Suprapubic skin (tissue), 4 donors: ENCODE measurements at places on chromosomes 6 and 20. TPM values are rescaled to one million over a fixed set of nuclear protein-coding genes. Genes with fewer than 3 reads are reported as not detected.

GRCh38 chr20:39983655-39984054 is 705.4 kb downstream of the MAFB start:
- no peaks in the 10 kb centered on the region for H3K36me3 ChIP-seq
- no peak overlapping the region for H3K27ac ChIP-seq
- no peak overlapping the region for H3K4me3 ChIP-seq
- peaks cover 23% of the 10 kb centered on the region for H3K4me1 ChIP-seq
- DNase-seq, result no peak

- H3K27ac ChIP-seq, result no peak overlapping the region
- H3K4me1 ChIP-seq, result peaks cover 14% of the 10 kb centered on the region
- H3K4me3 ChIP-seq, result no peak overlapping the region
- H3K36me3 ChIP-seq, result no peaks in the 10 kb centered on the region
- DNase-seq, result no peak
These were observed 191.6 kb upstream of the THBS2 start for GRCh38 chr6:169445227-169445626.

DNA sequence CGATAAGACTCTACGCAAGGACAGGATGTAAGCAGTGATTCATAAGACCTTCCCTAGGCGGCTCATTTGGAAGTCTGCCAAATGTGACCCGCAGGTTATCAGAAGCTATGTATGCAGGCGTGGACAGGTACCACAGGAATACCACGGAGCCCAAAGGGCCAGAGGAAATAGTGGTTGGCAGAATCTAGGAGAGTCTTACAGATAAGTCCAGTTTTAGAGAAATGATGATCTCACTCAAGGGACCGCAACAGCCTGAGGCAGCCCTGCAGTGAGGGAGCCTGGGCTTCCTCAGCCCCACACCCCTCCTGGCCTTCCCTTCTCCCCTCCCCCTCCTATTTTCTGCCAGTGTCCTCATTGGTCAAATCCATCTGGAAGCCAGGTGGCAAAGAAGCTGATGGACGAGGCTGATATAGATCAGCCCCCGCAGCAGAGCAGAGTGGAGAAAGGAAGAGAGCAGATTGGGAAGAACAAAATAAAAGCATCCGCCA is 110.6 kb downstream of the FNDC1 start:
- DNase-seq, result no peak
- no peaks in the 10 kb centered on the region for H3K36me3 ChIP-seq
- no peaks in the 10 kb centered on the region for H3K4me1 ChIP-seq
- H3K27me3 ChIP-seq, result no peaks in the 10 kb centered on the region
- H3K27ac ChIP-seq, result no peak overlapping the region

- H3K36me3 ChIP-seq, result no peaks in the 10 kb centered on the region
- peak overlapping the region; percentile 2 for H3K4me3 ChIP-seq
- H3K27ac ChIP-seq, result no peak overlapping the region
- H3K27me3 ChIP-seq, result no peaks in the 10 kb centered on the region
These were observed 528 bp downstream of the NHSL1 start for GRCh38 chr6:138498629-138499302.

DNA sequence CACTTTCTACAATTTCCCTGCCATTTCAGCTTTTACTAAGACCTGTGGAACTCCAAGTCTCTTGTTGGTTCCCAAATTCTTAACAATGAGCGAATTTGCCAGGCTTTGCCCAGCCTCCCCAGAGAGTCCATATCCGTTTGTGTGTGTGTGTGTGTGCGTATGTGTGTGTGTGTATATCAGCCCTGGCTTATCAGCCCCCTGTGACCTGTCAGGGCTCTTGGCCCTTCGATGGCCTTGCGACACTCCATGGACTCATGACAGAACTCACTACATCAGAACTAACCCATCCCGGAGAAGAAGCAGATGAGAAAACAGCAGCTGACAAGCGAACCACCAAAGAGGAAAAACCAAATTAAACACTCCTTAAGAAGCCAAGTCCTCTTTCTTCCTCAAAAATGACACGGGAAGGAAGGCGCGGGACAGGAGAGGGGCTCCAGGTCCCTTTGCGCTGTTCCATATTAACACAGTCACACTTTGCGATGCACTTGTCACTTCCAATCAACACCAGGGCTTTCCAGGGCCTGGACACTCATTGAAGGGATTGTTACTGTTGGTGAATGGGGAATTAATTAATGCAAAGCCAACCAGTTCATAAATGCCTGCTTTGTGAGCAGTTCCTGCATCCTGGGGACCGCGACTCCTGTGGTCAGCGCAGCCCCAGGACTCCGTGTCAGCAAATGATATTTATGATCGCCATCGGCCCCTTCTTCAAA is 524.0 kb downstream of the CD83 start:
- H3K4me1 ChIP-seq, result peaks cover 17% of the 10 kb centered on the region
- no peak for DNase-seq
- no peak overlapping the region for H3K27ac ChIP-seq

DNA sequence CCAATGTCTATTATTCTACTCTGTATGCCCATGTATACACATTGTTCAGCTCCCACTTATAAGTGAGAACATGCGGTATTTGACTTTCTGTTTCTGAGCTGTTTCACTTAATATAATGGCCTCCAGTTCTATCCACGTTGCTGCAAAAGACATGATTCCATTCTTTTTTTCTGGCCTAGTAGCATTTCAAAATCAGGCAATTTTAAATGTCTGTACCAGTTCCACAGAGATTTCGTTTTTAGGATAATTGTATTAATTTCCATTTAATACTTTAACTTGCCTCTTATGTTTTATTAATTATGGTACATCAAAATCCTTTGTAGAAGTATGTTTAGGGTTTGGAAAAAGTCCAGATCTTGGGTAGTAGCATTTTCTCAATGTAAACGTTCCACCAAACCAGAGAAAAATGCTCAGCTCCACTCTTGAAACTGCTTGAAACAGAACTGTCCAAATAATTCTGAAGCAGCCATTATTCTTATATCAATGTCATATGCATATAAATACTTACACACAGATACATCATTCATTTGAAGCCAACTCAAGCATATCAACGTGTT is 42.6 kb upstream of the PLEKHG1 start:
- H3K4me1 ChIP-seq, result no peaks in the 10 kb centered on the region
- H3K27me3 ChIP-seq, result no peaks in the 10 kb centered on the region
- H3K4me3 ChIP-seq, result no peak overlapping the region
- H3K36me3 ChIP-seq, result no peaks in the 10 kb centered on the region
- no peak overlapping the region for H3K27ac ChIP-seq

- H3K4me3 ChIP-seq, result no peak overlapping the region
- no peaks in the 10 kb centered on the region for H3K27me3 ChIP-seq
- no peaks in the 10 kb centered on the region for H3K36me3 ChIP-seq
- H3K27ac ChIP-seq, result no peak overlapping the region
These were observed 522.5 kb downstream of the EPM2A start for GRCh38 chr6:145212813-145213212.

DNA sequence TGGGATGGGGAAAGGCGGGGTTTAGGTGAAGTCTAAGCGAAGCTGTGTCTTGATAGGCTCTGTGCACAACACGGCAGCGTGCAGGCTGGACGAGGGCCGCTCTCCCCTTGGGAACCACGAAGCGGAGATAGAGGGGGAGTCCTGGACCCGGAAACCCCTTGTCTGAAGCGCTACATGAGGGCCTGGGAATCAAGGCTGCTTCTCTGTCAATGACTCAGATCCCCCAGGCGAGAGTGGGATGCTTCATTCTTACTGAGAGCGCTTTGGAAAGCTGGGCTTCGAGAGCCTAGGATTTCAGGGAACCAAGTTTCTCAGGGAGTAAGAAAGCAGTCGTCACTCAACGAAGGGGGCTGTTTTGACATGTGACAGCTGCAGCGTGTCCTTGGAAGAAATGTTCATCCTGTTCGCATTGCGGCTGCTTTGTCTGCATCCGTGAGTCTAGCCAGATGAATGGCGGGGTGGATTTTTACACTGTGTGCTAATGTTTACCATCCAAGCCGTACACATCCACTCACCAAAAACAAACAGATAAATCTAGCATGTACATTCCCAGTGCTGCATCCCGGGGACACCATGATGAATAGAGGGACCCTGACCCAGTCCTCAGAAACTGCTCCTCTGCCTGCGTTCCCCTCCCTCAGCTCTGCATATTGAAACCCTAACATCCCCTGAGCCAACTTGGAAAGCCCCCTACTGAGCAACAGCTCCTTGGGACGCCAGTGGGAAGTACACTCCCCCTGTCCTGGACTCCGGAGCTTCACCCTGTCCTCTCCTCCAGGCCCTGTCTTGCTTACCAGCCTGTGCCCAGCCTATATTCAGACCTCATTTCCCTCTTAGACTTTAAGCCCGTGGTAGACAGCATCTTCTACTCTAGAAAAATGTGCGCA is 24.5 kb upstream of the RTF2 start:
- no peaks in the 10 kb centered on the region for H3K27me3 ChIP-seq
- peaks cover 15% of the 10 kb centered on the region for H3K4me1 ChIP-seq
- H3K27ac ChIP-seq, result no peak overlapping the region
- H3K36me3 ChIP-seq, result no peaks in the 10 kb centered on the region
- H3K4me3 ChIP-seq, result no peak overlapping the region

- no peak for DNase-seq
- H3K36me3 ChIP-seq, result no peaks in the 10 kb centered on the region
- H3K27ac ChIP-seq, result no peak overlapping the region
- no peak overlapping the region for H3K4me3 ChIP-seq
- H3K27me3 ChIP-seq, result peaks cover 13% of the 10 kb centered on the region
These were observed 95.3 kb downstream of the TTLL2 start for GRCh38 chr6:167420177-167420576.

- peak overlapping the region; percentile 87 for H3K4me3 ChIP-seq
- no peaks in the 10 kb centered on the region for H3K27me3 ChIP-seq
- peaks cover 9% of the 10 kb centered on the region for H3K36me3 ChIP-seq
- peaks cover 15% of the 10 kb centered on the region for H3K4me1 ChIP-seq
- no peak for DNase-seq
These were observed 628 bp upstream of the ERGIC3 start for GRCh38 chr20:35541118-35541782.

DNA sequence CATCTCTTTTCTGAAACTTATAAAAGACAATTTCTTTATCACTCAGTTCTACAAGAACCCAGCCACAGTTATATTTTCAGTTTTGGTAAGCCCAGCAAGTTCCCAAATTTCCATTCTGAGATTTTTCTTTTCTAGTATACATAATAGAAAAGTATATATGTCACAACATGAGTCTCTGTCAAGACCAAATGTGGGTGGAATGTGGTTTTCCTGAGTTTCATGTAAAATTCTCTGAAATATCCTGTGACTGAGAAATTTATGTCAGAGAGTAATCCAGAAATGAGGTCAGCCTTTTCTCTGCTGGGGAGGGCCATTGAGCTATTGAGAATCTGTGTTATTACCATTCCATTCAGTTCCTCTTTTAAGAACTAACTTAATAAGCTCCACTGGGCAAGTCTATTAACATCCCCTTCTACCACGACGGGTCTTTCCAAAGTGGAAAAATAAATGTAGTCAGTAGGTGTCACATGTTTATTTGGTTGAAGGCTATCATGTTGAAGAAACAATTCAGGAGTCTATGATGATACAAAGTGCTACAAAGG is 100.7 kb upstream of the HMGN3 start:
- no peak overlapping the region for H3K27ac ChIP-seq
- no peak overlapping the region for H3K4me3 ChIP-seq
- DNase-seq, result no peak
- H3K36me3 ChIP-seq, result no peaks in the 10 kb centered on the region
- H3K27me3 ChIP-seq, result no peaks in the 10 kb centered on the region
- peaks cover 7% of the 10 kb centered on the region for H3K4me1 ChIP-seq

DNA sequence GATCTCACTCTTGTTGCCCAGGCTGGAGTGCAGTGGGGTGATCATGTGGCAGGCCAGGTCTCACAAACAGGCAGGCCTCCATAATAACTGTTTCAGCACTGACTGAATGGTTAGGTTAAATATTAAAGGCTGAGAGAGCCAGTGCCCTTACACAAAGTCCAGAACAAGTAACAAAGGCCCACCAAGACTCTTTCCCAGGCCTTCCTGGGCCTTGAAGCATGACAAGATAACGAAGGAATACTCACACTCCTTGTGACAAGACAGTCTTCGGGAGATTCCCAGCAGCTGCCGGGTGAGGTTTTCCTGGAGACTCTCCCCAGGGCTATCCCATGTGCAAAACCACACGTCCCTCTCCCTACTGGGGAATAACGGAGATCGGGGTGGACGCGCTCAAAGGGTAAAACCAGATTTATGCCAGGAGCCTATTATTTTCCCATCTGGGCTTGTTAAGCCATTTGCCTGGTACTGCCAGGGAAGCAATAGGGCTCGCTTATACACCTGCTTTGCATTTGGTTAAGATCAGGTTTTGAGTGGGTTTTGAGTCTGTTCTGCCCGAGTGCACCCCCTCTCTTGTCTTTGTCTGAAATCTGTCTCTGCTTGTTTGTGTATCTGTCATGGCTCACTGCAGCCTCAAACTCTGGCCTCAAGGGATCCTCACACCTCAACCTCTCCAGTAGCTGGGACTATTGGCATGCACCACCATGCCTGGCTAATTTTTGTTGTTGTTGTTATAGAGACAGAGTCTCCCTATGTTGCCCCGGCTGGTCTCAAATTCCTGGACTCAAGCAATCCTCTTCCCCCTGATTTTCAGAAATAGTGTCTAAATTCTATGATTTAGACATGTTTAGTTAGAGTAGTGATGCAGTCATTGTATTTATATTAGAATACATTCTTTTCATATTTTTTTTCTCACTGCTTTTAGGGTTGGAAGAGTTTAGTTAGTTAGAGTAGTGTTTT is 1.4 kb upstream of the ENPP3 start:
- H3K36me3 ChIP-seq, result no peaks in the 10 kb centered on the region
- no peak overlapping the region for H3K4me3 ChIP-seq
- H3K4me1 ChIP-seq, result peaks cover 12% of the 10 kb centered on the region
- no peak for DNase-seq
- no peaks in the 10 kb centered on the region for H3K27me3 ChIP-seq
- H3K27ac ChIP-seq, result no peak overlapping the region

SYNGAP1 gene
- total RNA-seq, result 13.5 TPM

ENPP1 gene
- 4.8 TPM for total RNA-seq

CCR6 gene
- 0.98 TPM for total RNA-seq

POU3F2 gene
- not detected for total RNA-seq

EPB41L2 gene
- 11.4 TPM for total RNA-seq

SPATS1 gene
- not detected for total RNA-seq

ADAM33 gene
- 24.3 TPM for total RNA-seq

MYBL2 gene
- total RNA-seq, result 0.97 TPM
